ENCODE measurements at places on chromosomes 4 and X. TPM values are rescaled to one million over a fixed set of nuclear protein-coding genes. Genes with fewer than 3 reads are reported as not detected.

DNA sequence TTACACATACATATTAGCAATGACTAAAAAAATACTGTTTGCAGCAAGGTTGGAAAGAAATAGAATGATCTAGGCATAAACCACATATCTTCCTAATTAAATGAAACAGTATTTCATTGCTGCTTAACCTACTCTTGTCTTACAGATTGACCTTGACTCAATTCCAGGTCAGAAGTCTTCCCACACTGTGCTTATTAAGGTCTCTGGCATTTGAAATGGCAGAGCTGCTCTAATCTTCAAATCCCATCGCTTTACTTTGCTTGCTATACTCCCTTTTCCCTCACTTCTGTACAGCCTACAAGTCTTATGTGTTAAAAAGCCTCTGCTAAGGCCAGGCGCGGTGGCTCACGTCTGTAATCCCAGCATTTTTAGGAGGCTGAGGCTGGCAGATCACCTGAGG is 424.5 kb downstream of the RPA4 start:
- H3K27ac ChIP-seq, result no peak overlapping the region
- H3K4me3 ChIP-seq, result no peak overlapping the region
- no peaks in the 10 kb centered on the region for H3K36me3 ChIP-seq
- no peaks in the 10 kb centered on the region for H3K27me3 ChIP-seq

- peaks cover 2% of the 10 kb centered on the region for H3K4me1 ChIP-seq
- H3K27me3 ChIP-seq, result peaks cover 10% of the 10 kb centered on the region
- no peaks in the 10 kb centered on the region for H3K36me3 ChIP-seq
- no peak for DNase-seq
- no peak overlapping the region for H3K4me3 ChIP-seq
Observed at GRCh38 chrX:151359341-151359740, 37.7 kb upstream of the VMA21 start.

The YY2 gene
- polyA plus RNA-seq, result 0.36 TPM

DNA sequence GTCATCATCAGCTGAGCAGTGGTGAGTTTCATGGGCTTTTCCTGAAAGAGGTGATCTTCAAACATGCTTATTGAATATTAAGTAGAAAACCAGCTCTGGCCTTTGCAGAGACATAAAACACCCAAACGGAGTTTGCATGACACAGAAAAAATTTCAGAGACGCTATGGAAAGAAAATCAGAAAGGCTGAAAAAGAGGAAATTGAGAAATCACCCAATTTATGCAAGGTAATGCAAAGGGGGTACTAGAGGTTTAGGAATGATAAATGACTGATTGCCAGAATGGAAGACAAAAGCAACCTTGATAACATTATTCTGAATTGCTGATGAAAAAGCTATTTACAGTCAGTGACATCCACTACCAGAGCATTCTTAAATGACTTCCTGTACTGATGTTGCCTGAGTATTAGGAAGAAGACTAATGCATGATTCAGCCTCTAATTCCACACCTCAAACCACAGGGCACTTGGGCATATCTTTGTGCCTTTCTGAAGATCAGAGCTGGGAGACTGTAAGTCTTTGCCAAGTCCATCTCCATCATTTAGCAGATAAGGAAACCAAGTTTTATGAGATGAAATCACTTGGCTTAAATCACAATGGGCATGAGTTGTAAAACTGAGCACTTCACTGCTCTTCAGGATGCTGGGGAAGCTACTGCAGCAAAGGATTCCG is 565.7 kb downstream of the PPARGC1A start:
- no peak overlapping the region for H3K4me3 ChIP-seq
- H3K27me3 ChIP-seq, result peaks cover 4% of the 10 kb centered on the region
- no peaks in the 10 kb centered on the region for H3K4me1 ChIP-seq

The HAND2 gene
- not detected for polyA plus RNA-seq

GRCh38 chrX:136708348-136708747 is 60.4 kb downstream of the CD40LG start:
- no peak for DNase-seq
- no peak overlapping the region for H3K4me3 ChIP-seq
- H3K36me3 ChIP-seq, result peaks cover 69% of the 10 kb centered on the region
- peaks cover 25% of the 10 kb centered on the region for H3K4me1 ChIP-seq

GRCh38 chrX:23789386-23790154 is 6.6 kb downstream of the SAT1 start:
- H3K4me1 ChIP-seq, result peaks cover 16% of the 10 kb centered on the region
- H3K36me3 ChIP-seq, result peaks cover 22% of the 10 kb centered on the region
- no peak overlapping the region for H3K4me3 ChIP-seq
- DNase-seq, result no peak
- no peaks in the 10 kb centered on the region for H3K27me3 ChIP-seq

The SUV39H1 gene
- 10.2 TPM for polyA plus RNA-seq

- H3K4me3 ChIP-seq, result no peak overlapping the region
- H3K36me3 ChIP-seq, result peaks cover 5% of the 10 kb centered on the region
- H3K27me3 ChIP-seq, result no peaks in the 10 kb centered on the region
- no peaks in the 10 kb centered on the region for H3K4me1 ChIP-seq
- no peak overlapping the region for H3K27ac ChIP-seq
Observed at GRCh38 chr4:132488555-132488954, 660.5 kb upstream of the PCDH10 start.

- H3K36me3 ChIP-seq, result no peaks in the 10 kb centered on the region
- H3K27me3 ChIP-seq, result no peaks in the 10 kb centered on the region
- H3K27ac ChIP-seq, result no peak overlapping the region
- H3K4me3 ChIP-seq, result no peak overlapping the region
- no peaks in the 10 kb centered on the region for H3K4me1 ChIP-seq
Observed at GRCh38 chr4:126907389-126907788, 725.4 kb upstream of the INTU start.

DNA sequence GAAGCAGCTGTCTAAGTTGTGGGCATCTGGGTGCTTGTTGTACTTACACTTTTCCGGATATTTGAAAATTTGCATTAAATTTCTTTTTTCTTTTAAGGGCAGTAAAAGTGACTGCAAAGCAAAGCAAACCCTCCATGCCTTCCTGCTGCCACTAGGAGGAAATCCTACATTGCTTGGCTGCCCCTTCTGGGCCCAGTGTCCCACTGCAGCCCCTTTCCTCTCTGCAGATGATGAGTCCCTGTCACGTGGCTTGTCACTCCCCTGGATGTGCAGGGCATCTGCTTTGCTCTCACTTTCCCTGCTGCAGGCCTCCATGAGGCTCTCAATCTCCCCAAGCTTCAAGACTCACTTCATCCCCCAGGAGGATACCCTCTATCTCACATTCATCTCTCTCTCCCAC is 12.7 kb downstream of the TSR2 start:
- no peaks in the 10 kb centered on the region for H3K4me1 ChIP-seq
- no peak overlapping the region for H3K4me3 ChIP-seq
- no peaks in the 10 kb centered on the region for H3K36me3 ChIP-seq
- no peak for DNase-seq
- no peak overlapping the region for H3K27ac ChIP-seq
- H3K27me3 ChIP-seq, result no peaks in the 10 kb centered on the region

- DNase-seq, result no peak
- H3K27ac ChIP-seq, result no peak overlapping the region
- H3K4me3 ChIP-seq, result no peak overlapping the region
Observed at GRCh38 chrX:31139961-31140360, 68.1 kb upstream of the FTHL17 start.

DNA sequence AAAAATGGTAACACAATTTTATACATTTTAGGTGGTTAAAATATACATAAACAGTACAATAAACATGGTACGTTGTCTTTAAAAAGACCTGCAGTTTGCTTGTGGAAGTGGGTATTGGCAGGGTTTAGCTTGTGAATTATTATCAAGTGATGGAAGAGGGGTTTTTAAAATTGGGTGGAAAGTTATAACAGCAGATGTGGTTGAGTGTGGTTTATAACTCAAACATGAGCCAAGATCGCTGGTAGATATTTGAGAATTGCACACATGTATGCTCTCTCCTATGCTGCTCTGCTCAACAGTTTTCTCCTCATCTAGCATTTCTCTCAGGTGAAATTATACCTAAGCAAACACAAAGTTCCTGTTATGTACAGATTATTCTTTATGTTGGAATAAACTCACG is 14.0 kb downstream of the EPGN start:
- H3K4me3 ChIP-seq, result no peak overlapping the region
- H3K27ac ChIP-seq, result no peak overlapping the region
- no peak for DNase-seq
- H3K36me3 ChIP-seq, result no peaks in the 10 kb centered on the region
- no peaks in the 10 kb centered on the region for H3K4me1 ChIP-seq

- H3K27ac ChIP-seq, result no peak overlapping the region
- H3K27me3 ChIP-seq, result peaks cover 25% of the 10 kb centered on the region
- no peak for DNase-seq
- H3K4me3 ChIP-seq, result no peak overlapping the region
Observed at GRCh38 chr4:106502106-106502699, 133.6 kb upstream of the GIMD1 start.

DNA sequence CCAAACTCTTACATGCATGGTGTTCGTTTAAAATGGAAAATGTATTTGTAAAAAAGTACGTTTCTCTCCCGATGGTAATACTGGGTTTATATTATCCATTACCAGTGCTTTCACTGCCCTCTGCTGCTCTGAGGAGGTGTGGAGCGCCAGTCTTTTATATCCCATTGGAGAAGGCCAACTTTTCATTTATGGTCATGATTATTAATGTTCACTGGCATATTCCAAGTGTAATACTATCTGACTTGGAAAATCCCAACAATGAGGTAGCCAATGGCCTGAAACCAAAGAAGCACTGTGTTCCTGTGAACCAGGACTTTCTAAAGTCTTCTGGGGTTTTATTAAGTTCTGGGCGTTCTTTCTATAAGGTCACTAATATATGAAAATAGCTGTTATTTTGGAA is 80.7 kb downstream of the SYNPO2 start:
- no peaks in the 10 kb centered on the region for H3K36me3 ChIP-seq
- no peak overlapping the region for H3K4me3 ChIP-seq
- no peak overlapping the region for H3K27ac ChIP-seq
- H3K27me3 ChIP-seq, result no peaks in the 10 kb centered on the region

GRCh38 chr4:63063760-63064159 is 1345.5 kb downstream of the TECRL start:
- no peaks in the 10 kb centered on the region for H3K27me3 ChIP-seq
- no peak for DNase-seq
- H3K27ac ChIP-seq, result no peak overlapping the region

GRCh38 chr4:1447676-1448588 is 41.7 kb upstream of the NKX1-1 start:
- no peak overlapping the region for H3K27ac ChIP-seq
- H3K4me1 ChIP-seq, result peaks cover 8% of the 10 kb centered on the region
- H3K36me3 ChIP-seq, result no peaks in the 10 kb centered on the region
- no peak for DNase-seq
- no peak overlapping the region for H3K4me3 ChIP-seq

- H3K4me3 ChIP-seq, result no peak overlapping the region
- H3K27ac ChIP-seq, result no peak overlapping the region
- no peak for DNase-seq
- H3K36me3 ChIP-seq, result peaks cover 7% of the 10 kb centered on the region
Observed at GRCh38 chr4:138749303-138749702, 266.3 kb upstream of the NOCT start.

DNA sequence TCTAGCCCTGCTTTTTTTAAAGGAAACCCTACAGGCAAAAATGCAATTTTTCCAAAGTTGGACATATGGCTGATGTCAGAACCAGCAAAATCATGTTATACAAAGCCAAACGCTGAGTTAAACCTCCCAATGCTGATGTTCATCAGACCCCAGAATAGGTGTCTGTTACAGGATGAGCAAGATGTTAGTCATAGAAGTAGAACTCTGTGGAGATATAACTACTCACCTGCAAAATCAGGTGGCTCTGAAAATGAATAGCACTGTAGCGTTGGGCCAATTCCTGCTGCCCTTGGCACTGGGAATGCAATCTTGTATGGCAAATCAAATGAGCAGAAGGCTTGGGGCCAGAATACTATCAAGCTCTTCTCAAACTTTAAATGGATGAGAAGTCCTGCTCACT is 634.1 kb downstream of the RPA4 start:
- no peaks in the 10 kb centered on the region for H3K27me3 ChIP-seq
- no peak overlapping the region for H3K4me3 ChIP-seq
- peaks cover 1% of the 10 kb centered on the region for H3K4me1 ChIP-seq
- DNase-seq, result no peak

DNA sequence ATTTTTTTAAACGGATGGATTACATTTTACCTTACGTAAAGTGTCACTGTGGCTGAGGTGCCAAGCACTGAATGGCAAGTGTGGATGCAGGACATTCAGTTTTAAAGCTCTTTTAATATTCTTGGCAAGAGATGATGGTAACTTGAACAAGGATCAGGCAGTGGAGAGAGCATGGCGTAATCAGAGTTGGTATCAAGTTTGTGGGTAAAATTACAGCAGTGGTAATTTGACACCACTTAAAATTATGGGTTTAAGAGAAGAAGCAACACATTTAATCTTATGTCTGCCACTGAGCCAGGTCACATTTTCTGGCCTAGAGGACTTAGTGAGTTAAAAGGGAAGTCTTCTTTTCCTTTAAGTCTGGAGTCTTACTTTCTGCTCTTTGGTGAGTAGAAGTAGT is 100.5 kb downstream of the NAA11 start:
- no peak for DNase-seq
- H3K27me3 ChIP-seq, result no peaks in the 10 kb centered on the region
- H3K27ac ChIP-seq, result no peak overlapping the region
- no peaks in the 10 kb centered on the region for H3K4me1 ChIP-seq

DNA sequence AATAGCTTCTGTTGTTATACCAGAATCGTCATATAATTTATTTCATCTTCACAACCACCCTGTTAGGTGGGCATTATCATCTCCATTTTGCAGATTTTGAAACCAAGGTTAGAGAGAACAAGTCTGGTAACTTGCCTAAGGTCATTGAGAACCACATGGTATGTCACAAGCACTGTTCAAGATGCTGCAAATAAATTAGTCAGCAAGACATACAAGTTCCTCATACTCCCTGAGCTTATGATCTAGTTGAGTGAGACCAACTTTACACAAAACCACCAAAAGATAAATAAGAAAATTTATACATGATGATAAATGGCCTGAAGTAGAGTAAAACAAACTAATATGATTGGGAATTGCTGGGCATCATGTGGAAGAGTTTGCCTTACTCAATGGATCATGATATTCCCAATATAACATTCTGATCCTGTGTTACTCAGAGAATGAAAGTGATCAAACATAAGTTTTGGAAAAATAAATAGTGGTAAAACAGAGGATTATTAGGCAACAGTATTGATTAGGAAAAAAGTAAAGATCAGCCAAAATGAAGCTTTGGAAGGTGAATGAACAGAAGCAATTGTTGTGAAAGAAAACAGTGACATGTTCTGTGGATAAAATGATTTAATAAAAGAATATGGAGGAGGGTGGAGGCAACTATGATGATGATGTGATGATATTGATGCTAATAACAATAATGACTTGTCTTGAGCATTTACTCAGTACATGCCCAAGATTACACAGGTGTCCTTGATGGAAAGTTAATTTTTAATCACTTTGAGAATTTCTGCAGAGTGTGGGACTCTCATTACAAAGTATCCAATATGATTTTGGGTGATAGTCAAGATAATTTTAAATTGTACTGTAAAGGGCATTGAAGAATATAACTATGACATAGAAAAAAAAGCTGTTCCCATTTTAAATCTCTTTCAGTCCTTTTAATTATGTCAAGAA is 34.1 kb upstream of the IL1RAPL1 start:
- DNase-seq, result no peak
- H3K36me3 ChIP-seq, result no peaks in the 10 kb centered on the region
- H3K4me3 ChIP-seq, result no peak overlapping the region
- no peaks in the 10 kb centered on the region for H3K4me1 ChIP-seq

GRCh38 chr4:112201915-112202505 is 29.6 kb upstream of the AP1AR start:
- no peaks in the 10 kb centered on the region for H3K27me3 ChIP-seq
- no peaks in the 10 kb centered on the region for H3K4me1 ChIP-seq
- DNase-seq, result no peak

Measured in naive thymus-derived CD8-positive, alpha-beta T cell (primary cell).